Stimulated activated CD4-positive, alpha-beta T cell treated with anti-CD3 and anti-CD28 coated beads, Interleukin-1b, Interleukin-23, amount 100 ng/mL, for 24 hours (primary cell): ENCODE measurements at places on chromosomes 12 and 14.

DNA sequence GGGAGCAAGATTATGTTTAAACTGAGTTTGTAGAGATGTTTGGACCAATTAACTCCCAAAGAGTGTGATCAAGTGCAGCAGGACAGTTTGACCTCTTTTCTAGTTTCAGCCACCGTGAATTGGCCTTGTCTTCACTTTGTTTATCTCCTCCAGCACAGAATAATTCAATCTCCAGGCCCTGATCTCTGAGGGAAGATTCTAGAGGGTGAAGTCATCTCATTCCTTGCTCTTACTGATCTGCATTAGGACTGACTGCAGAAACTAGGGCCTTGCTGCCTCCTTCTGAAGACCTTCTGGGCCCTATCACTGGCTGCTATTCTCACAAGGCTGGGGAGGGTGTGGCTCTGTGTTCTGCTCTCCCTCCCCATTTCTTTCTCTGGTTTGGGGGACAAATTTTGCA lies 29.4 kb downstream of the C12orf75 start:
- DNase-seq: no peak

DNA sequence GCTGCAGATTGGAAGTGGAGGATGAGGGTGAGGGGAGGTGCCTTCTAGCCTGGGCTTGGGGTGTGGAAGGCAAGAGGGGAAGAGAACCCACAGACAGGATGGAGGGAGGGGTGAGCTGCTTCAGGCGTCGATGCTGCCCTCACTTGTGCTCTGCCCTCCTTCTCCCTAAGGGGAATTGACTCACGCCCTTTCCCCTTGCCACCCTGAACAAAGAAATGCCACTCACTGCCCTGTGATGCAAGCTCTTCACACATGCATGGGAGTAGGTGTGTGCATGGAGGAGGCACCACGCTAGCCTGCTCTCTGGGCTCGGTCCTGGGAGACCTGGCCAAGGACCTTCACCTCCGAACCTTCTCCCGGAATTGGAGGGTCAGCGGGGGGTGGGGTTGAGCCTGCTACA lies 35.7 kb upstream of the PRMT8 start:
- no peak for DNase-seq

DNA sequence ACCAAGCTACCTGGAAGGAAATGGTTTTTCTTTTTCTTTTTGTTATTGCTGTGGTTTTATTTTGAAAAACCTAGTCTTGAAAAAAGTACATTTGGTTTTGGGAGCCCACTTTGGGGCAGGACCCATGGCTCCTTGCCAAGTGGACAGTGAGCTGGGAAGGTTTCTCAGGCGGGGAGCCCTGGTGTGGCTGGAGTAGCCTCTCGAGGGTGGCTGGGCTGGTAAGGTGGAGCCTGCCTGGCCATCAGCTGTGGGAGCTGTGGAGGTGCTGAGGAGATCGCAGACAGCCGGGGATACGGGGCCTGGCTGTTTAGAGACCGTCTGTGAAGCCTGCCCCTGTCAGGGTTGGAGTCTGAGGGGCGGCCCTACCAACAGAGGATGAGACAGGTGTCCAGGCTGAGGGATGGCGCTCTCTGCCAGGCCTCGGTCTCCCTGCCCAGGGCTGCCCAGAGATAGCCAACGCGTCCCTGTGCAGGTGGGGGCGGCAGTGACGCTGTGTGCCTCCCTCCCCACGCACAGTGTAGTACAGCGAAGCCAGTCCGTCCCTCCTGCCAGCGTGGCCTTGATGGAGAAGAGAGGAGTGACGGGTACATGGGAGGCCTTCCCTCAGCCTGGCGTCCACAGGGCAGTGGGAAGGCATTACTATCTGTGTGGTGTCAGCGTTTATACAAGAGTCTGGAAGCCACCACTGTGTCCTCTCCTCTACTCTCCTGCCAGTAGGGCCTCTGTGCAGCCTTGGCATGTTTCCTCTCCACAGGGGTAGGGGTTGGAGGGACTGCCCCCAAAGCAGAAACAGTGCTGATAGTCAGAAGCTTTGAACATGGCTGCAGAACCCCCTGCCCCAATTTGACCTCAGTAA lies 5.9 kb downstream of the RIN3 start:
- no peak for DNase-seq

DNA sequence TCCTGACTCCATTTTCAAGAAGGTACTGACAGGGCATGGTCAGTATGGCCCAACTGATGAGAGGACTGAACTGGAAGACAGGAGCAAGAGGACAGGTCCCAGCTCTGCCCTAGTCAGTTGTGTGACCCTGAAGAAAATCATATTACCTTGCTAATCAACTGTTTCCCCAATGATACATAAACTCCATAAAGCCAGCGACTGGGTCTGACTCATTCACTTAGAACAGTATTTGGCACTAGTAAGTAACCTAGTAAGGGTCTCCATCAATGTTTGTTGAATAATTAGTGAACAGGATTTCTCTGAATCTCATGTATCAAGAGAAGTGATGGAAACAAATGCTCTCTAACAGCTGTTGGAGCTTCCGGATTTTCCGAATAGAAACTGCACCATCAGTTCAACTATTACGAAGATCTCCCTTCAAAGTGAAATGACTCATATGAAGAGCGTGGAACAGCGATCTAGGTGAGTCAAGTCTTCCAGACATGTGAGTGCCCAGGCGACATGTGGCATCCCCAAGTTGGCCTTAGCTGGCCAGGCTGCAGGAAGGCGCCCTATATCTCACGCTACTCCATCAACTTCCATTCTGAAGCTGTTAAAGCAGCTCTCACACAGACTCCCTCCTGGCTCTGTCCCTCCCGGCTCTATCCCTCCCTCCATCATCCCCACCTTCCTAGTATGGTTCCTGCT lies 94.5 kb downstream of the TTC7B start:
- DNase-seq: no peak

DNA sequence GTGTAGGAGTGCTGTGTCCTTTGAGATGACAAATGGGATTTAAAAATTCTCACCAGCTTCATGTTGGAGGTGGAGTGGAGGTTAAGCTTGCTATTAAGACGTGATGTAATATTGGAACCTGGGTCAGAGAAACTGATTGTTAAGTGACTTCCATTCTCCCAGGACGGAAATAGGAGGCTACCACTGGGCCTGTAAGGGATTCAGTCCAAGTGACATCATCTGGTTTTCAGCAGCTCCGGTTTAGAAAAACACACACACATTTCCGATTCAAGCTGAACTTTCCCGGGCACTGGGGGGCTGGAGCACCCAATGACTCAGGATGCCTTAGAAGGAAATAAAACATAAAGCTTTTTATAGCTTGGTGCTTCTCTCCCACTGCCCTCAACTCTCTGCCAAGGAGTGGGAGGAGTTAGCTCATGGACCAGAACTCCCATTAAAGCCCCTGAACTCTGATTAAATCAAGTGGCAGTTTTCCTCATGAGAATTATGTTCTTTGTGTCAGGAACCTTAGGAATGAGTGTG lies 12.4 kb downstream of the CALM1 start:
- no peak for DNase-seq

DNA sequence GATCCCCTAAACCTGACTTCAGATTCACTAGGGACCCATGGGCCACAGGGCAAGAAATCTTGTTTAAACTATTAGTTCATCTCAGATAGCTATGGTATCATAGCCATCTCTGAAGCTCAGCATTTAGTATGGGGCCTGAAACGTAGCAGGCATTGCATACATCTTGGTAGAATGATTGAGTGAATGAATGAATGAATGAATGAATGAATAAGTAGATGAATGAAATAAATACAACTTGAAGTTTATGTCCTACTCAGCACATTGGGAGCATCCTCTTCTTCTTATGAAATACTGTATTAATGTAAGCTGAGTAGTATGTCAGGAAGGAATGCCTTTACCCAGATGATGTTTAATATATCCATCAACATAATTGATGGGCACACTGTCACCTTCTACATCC lies 175.4 kb upstream of the EEA1 start:
- no peak for DNase-seq

DNA sequence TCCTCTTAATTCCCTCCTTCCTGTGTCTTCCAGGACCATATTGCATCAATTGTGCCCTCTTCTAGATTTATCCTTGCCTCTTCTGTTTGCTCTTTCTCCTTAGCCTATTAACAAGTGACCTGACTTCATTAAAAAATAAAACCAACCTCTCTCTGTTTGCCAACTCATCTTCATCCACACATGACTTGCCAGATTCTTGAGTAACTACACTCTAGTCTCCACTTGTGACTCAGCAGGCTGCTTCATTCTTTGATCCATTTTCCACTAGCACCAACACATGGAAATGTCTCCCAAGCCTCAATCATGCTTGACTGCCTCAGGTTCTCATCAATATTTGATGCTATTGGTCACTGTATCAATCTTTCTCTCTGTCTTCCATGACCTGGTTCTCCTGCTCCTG lies 492.4 kb upstream of the TMPO start:
- DNase-seq: no peak

DNA sequence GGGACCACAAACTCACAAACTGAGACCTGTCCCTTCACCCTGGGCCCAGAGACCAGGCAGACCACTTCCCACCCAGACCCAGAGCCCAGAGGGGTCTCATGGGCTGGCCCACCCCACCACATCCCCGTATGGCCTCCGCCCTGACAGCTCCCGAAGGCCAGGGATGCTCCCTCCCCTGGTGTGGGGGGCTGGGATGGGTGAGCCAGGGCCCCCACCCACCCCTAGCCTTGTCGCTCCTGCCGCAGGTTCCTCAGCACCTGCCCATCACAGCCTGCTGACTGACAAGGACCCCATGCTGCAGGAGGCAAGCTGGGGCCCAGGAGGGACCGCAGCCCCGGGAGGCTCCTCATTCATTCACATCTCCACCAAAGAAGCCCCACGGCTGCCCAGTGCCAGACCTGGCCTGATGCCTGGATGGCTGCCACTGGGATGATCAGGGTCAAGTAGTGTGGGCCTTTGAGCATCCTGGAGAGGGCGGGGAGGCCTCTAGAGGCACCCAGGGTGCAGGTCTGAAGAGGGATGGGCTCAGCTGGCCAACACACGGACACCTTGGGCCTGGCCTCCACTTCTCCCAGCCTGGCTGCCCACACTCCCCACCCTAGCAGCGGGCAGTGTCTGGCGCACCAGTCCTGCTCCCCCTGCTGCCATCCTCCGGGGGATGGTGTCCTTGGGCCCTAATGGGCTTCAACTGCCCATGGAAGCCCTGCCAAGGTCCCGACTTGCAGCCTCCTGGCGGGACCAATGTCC lies 24.7 kb upstream of the GPR132 start:
- DNase-seq: no peak

DNA sequence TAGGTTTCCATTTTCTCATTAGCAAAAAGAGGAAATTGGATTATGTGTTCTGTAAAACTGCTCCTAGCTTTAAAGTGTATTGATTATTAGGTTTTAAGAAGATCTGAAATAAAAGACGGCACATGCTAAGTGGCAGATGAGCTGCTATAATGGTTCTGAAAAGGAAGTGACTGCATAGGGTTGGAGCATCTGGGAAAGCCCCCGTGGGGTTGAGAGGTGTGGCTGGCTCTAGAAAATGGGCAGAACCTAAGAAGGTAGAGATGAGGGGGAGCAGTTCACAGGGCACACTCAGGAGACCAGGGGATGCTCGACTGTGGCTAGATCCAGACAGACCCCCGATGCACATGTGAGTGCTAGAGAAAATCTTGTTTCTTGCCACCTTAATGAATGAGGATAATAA lies 1.9 kb downstream of the IFNG-AS1 start:
- DNase-seq: peak; percentile 10

- no peak for DNase-seq
Observed at GRCh38 chr12:107450541-107450940, 235.1 kb upstream of the PWP1 start.

DNA sequence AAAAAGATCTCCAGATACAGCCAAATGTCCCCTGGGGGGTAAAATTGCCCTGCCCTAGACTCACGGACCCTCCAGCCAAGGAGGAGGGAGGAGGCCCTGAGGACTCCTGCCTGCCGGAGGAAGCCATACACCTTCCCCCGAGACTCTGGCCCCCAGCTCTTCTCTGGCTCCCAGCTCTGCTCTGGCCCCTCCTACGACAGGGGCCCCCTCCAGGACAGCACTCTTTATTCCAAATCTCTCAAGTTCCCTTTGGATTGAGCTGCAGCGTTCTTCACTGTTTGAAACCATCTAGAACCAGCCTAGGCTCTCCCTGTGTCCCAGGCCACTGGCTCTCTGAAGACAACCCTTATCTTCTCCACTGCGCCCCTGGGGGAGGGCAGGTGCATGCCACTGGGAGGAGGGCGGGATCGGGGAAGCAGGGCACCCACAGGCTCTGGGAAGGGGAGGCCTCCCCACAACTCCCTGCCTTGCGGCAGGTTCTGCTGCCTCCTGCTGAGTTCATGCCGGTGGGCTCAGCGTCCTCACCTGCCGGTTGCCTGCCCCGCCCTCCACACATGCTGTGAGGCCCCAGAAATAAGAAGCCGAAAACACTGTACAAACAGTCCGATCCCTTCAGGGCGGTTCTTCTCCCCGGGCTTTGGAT lies 112.7 kb downstream of the DICER1 start:
- DNase-seq: no peak

DNA sequence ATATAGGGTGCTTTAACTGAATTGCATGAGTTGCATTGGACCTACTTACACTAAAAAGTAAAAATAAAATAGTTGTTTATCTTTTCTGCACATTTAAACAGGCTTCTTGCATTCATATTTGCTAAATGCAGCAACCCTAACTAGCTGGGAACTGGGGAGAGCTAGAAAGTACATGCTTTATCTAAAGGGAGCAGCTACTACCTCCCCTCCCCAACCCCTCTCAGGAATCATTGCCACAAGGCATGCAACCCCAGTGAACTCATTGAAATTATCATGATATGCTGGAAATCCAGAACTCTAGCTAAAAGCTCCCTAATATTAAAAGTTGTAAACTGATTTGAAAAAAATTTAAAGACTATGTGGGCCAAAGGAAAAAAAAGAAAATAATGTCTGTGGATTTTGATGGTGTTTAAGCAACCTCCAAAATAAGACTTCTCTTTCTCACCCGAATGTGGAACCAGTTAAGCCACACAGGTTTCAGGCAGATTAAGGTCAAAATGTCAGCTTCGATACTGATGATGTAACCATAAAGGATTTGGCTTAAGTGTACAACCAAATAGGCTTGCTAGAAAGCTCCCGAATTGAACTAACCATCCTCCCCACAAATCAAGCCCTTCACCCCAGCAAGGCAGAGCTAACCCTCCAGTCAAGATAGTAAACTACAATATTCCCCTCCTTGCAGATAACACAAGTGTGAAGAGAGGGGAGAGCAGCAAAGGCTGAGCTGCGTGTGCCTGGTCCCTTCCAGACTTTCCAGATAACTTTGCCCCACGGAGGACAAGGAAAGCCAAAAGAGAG lies 13.8 kb upstream of the POC1B start:
- DNase-seq: no peak

DNA sequence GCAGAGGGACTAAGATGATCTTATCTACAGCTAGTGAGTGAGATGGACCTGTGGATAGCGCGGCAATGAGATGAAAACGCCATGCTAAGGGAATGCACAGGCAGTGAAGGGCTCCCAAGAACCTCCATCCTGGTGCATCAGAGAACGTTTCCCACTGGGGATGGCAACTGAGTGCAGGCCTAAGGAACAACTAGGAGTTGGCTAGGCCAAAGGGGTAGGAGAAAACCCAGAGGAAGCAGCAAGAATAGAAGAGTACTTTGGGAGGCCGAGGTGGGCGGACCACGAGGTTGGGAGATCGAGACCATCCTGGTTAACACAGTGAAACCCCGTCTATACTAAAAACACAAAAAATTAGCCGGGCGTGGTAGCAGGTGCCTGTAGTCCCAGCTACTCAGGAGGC lies 24.6 kb upstream of the BATF start:
- no peak for DNase-seq
